Suppressor macrophage (primary cell): ENCODE measurements at places on chromosomes 16 and 17.

DNA sequence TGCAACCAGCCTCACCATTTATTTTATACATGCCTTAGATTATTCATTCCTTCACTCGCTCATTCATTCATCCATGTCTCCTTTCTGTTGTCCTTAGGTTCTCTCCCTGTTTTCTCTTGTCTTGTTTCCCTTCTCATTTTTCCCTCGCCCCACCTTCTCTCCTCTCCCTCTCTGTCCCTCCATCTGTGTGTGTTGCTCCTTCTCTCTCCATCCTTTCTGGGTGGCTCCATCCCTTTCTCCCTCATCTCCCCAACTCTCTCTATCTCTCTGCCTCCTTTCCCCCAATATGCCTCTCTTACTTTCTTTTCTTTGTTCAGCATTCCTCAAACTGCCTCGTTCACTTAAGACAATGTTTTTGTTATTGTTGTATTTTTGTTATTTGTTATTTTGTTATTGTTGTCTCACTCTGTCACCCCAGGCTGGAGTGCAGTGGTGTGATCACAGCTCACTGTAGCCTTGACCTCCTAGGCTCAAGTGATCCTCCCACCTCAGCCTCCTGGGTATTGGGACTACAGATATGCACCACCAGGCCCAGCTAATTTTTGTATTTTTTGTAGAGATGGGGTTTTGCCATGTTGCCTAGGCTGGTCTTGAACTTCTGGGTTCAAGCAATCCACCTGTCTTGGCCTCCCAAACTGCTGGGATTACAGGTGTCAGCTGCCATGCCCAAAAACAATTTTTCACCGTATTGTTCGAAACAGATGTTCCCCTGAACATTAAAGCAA lies 14.4 kb downstream of the SOCS1 start:
- no peak for DNase-seq

DNA sequence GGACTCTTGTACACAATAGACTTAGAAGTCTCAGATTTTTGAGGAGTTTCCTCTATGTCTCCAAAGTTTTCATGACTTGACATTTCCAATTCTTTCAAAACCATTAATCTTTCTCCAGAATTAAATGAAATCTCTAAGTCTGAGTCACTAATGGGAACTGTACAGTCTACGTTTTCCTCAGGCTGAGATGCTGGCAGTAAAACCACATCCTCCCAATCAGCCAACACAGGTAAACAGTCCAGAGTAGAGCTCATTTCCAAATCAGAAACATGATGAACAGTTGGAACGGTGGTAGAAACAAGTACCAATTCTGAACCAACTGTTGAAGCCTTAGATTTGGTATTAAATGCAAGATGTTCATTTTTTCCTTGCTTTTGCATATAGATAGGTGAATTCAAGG lies 7.9 kb downstream of the ERI2 start:
- no peak for DNase-seq

DNA sequence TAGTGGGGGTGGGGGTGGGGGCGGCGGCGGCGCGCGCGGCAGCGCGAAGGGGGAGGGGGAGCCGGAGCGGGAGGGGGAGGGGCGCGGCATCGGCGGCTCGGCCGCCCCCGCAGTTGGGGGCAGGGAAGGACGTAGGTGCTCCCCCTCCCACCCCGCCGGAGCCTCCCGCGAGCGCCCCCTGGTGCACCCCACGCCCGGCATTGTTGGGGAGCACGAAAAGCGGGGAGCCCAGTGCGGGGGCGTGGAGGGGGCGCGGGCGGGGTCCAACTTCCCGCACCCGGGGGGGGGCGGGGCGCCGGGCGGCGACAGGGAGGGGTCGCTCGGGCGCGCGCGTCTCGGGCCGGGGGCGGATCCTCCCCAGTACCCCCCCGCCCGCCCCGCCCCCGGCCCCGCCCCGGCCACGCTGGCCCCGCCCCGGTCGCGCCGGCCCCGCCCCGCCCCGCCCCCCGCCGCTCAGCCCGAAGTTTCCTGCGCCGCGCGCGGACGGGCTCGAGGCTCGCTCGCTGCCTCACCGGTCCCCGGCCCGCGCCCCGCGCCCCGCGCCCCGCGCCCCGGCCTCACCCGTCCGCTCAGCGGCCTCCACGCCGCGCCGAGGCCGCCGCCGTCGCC lies at the start of gene CACNA1H:
TSS of gene CACNA1H (plus strand) at position 456 of the 609 bp plus-strand sequence. CDS start 632 bp downstream, outside the sequence.
- DNase-seq, result peak; percentile 39

- DNase-seq, result no peak
Measured at GRCh38 chr16:25298165-25298872, 40.7 kb upstream of the ZKSCAN2 start.

DNA sequence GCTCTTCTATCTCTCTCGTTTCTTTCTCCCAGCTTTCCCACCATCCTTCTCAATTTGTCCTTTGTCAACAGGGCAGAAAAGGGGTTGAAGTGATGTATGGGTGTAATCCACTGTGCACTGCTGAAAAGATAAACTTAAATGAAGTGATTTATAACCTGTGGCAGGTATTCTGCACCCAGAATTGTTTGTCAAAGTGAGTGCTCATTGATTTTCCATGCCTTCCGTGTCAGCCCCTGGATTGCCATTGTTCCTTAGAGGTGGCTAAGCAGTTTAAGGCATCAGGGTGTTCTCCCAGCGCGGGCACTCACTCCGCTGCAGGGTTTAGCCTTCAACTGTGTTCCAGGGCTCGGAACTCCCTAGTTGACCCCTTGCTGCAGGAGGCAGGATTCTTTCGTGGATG lies 82.9 kb downstream of the PITPNC1 start:
- DNase-seq, result no peak

- DNase-seq, result no peak
Measured at GRCh38 chr17:60269417-60269816, 119.6 kb downstream of the CA4 start.

DNA sequence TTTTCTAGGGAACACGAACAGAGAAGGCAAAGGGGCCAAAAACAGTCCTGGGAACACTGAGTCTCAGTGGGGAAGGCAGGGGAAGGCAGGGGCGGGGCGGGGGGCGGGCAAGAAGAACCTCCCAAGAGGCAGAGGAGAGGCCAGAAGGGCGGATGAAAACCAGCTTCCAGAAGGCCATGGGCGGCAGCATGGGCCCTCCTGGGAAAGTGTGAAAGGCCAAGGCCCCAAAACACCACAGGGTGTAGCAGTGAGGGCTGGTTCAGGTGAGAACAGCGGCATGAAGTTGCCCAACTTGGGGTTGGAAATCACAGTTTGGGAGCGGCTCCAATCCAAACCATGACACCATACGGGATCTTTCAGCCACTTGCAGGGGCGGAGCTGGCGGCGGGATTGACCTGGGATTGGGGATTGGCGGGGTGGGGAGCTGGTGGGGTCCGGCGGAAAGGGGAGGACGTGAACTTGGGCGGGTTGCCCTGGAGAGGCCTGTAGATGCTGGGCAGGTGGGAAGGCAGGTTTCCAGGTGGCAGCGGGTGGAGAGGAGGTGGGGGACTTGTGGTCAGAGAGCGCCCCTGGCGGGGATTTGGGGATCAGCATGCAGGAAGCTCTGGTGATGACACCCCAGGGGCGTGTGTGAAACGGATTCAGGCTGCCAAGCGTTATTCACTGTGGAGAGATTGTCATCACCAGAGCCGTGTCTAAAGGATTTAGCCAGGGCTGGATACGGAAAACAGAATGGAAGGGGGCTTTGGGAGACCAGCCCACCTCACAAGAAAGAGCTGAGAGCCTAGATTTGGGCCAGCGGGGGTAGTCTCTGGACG lies 80.9 kb downstream of the ARHGAP23 start:
- DNase-seq, result peak; percentile 77

DNA sequence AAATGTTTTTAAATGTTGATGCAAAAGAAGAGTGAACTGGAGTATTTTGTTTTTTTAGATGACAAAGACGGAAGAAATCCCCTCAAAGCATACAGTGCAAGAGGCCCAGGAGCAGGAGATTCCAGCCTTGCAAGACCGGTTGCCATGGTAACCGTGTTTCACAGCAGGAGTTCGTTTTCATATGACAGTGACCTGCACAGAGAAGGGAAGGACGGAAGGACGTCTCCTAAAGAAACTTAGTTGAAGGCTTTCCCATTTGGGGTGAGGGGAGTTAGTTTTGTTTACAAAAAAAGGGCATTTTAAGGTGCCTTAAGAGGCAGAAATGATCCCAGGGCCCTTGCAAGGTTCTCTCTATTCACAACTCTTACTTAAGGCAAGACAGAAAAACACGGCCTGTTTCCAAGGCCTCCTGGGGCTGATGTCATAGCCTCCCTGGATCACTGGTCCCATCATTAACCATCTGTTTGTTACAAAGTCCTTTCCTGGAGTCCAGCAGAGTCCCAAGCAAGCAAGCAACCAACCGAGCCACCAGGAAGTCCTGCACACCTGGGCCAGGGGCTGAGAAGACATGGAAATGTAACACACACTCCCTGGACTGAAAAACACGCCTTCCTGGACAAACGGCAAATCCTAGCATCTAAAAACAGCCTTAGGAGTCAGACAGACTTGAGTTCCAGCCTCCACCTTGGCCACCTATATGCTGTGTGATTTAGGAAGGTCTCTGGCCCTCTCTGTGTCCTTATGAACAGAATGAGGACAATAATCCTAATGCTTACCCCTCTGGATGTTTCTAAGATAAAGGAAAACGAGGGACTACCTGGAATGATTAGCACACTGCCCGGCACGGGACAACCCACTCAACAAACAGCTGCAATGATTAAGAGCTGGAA lies 30.3 kb upstream of the RPH3AL start:
- DNase-seq, result no peak

DNA sequence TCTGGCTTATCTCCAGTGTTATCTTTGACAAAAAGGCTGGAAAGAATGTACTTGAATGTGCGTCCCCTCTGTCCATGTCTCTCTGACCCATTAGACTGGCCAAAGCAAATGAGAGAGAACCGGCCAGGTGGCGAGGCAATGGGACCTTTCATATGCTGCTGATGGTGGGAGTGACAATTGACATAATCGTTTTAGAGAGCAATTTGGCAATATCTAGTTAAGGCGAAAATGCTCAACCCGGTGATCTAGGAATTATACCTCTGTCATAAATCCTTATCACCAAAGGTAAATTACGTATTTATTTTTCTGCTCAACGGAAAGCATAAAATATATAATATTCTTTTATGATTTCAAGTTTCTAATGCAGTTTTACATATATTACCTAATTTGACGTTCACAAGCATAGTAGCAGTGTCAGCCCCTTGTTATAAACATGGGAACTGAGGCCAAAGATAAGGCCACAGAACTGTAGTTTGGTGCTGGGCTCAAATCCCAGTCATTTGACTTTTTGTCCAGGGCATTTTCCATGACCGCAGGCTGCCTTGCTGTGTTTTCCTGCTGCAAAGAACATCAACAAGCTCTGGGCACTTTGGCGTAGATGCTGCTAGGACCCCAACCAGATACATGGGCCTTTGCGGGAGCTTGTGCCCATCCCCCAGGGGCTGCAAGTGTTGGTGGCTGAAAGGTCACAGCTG lies 14.7 kb upstream of the SDK2 start:
- no peak for DNase-seq

- DNase-seq, result no peak
Measured at GRCh38 chr17:65403626-65404025, 157.8 kb downstream of the AXIN2 start.

DNA sequence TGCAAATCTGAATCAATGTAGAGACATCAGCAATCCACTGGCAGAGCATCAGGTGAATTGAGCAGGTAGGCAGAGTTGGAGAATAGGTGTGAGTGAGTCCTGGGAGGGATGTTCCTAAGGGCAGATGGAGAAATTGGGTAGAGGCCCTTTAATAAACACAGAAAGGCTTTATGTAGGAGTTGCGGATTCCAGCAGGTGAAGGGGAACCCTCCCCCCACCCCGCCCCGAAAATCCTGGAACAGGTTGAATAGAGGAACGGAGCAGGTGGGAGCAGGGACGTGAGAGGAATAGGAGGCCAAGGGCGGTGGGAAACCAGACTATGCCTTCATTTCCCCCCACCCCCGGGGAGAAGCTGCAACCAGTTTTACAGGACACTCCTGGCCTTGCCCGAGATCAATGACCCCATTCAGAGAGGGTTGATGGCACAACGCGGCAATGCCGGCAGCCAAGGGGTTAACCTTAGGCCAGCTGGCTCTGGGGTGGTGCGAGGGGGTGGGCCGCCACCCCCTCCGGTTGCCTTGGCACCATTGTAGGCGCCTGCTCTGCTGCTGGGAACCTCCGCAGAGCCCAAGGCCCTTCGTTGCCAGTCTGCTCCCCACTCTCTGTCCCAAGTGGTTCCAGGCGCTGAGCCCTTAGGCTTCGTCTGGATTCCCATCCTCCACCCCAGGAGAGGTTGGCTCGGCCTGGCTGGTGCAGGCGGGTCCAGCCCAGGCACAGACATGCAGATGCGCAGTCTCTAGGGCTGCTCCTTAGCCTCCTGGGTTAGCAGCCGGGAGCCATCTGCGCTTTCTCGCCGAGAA lies 814 bp upstream of the RUNDC3A start:
- no peak for DNase-seq

GRCh38 chr16:57405097-57405496 lies 530 bp downstream of the CCL17 start:
- DNase-seq, result peak; percentile 53

- peak; percentile 87 for DNase-seq
Measured at GRCh38 chr17:42311240-42312034, 23.1 kb downstream of the STAT5A start.

- peak; percentile 55 for DNase-seq
Measured at GRCh38 chr17:57288773-57289121, 32.4 kb downstream of the MSI2 start.
